ENCODE measurements at places on chromosomes 16 and 17.

GRCh38 chr17:3867106-3867505 lies 21.1 kb upstream of the NCBP3 start:
- DNase-seq: no peak

DNA sequence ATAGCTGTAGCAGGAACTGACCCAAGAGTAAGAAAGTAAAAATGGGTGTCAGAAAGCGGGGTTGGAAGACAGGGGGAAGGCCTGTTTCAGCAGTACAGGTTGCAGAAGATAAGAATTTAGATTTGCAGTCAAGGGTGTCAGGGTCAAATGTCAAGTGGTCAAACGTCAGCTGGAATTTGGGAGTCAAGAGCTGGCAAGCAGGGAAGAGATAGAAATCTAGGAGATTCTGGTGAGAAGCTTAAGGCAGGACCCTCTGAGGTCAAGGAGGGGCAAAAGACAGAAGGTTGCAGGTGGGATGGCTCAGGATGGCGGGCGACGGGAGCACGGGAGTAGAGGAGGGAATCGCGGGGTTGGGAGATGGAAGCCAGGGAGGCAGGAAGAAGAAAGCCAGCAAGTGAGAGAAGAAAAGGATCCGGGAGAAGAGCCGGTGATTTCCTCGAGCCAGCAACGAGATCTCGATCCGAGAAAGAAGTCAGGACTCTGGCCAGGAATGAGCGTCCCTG lies 335 bp downstream of the SLC25A35 start:
- no peak for DNase-seq

GRCh38 chr17:36856222-36856621 lies 81.1 kb upstream of the LHX1 start:
- DNase-seq: no peak

GRCh38 chr16:13118091-13118490 lies 216.7 kb downstream of the SHISA9 start:
- DNase-seq: no peak

DNA sequence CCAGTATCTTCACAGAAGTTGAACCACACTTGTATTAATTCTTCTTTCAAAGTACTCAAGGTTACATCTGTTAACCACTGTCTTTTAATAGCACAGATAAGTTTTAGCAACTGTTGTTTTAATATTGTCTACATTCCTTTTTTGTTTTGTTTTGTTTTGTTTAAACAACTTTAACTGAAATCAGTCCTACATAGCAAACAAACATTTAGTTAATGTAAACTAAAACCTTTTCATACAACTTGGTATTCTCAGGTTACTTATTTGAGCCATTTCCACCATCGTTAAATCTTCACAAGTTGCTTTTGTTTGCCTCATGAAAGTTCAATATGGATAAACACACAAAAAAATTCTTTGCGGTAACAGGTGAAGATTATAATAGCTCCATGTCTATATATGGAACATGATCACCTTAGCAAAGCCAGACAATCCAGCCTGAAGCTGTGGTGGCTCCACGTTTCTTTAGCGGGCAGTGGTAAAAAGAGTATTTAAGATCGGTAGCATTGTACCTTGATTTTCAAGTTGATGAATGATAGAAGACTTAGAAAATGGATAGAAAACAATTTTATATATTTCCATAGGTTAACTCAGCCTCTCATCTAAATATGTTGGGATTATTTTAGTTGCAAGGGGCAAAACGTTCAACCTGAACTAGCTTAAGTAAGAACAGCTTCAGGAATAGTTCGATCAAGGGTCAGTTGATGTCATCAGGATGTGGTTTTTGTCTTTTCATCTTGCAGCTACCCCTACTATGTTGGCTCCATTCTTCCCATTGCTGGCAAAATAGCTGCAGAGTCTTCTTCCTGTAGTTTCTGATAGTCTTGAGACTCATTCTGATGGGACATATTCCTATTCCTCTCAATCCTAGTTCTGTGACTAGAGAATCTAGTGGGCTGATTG lies 182.8 kb downstream of the FTO start:
- DNase-seq: no peak

DNA sequence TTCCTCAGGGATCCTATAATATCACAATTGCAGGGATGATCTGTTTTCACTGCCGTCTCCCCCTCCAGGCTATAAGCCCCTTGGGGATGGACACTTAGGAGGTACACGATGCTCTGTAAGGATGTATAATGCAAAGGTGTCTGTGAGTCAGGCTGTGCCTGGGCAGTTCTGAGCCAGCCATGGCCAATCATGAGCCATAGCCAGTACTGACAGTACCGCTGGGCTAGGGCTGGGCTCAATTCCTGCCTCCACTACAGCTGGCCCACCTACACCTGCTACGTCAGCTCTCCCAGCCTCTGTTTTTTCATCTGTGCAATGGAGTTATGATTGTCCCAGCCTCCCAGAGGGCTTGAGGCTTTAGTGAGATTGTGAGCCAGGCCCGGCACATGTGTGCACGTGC lies 2.8 kb upstream of the WNT9B start:
- no peak for DNase-seq

Measured in CD4-positive, alpha-beta T cell treated with Interleukin-15 for 1 hour (primary cell).